ENCODE measurements at places on chromosomes 3 and 15.
A peak's percentile ranks its signal among the peaks of the same experiment; 100 is the strongest.

DNA sequence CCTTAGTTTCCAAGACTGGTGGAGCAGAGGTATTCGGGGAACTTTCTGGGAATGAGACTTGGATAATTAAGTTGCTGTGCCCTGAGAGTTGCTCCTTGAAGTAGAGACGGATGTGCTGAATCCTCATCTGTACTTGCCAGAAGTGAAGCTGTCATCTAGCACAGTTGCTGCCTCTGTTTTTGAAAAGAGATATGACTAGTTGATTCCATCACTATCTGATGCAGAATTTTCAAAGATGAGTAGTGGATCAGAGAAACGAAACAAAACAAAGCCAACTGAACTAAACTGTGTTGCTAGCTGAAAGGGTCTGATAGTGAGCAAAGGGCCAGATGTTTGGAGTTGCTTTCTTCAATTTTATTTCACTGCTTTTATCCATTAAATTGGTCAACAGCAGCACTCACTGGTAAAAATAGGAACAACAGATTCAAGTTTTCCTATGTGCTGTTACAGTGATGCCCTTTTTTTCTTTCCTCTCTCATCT is 52.7 kb downstream of the MITF start:
- peak; percentile 27 for DNase-seq

DNA sequence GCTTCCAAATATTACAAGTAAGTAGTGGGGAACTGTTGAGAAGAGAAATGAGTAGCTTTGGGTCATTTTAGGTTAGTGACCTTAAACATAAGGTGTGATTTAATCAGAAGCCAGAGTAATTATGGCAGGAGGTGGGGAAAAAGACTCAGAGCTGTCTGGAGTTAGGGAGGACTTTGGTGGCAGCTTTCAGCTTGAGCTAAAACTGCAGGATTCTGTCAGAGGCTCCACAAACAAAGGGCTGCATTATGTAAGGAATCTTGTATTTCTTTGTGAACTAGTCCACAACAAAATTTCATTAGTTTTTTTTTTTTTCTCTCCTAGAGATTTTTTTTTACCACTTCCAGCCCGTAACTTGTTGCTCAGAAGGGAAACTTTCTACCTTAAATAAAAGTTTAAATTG is 345.3 kb downstream of the TIGIT start:
- DNase-seq = no peak

DNA sequence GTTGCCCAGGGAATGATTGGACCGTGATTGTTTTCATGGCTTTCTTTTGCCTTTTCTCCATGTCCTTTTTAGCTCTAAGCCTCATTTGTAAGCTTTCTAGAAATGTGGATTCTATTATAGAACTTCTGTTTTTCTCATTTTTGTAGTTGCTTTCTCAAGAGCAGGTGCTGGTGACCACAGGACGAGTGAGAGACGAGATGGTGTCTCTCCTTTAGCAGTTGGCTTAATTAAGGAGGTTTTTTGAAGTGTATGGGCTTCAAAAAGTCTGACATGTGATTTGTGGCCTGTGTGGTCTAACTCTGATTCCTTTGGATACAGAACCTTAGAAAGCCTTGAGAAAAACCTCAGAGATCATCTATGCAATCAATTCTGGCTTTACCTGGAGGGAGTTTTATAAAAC is 292.8 kb downstream of the LPP start:
- DNase-seq = no peak

- DNase-seq = no peak
These were observed 336.0 kb upstream of the ONECUT1 start for GRCh38 chr15:53126144-53126543.

GRCh38 chr3:114329823-114330222 is 36.0 kb downstream of the TIGIT start:
- DNase-seq = no peak

DNA sequence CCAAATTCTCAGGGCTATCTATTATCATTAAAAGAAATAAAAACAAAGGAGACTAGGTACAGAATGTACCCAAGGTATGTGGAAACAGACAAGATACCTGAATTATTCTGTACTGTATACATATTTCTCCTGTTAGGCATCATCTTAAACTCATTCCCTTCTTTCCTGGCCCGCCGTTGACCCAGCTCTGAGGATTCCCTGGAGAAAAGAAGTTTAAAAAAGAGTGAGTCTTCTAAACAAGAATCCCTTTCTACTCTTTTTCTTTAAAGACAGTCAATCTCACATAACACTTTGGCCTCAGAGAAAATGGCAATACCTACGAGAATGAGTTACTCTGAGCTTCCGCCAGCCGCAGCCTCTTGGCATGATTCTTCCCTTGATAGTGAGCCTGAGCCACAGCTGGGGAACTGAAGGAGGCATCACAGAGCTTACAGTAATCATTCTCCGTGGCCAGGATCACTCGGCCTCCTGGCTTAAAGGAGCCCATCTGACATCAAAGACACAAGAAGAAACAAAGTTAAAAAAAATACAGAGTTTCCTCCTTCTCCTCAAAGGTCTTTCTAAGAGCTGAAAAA is 44.2 kb downstream of the ZMAT3 start:
- DNase-seq = peak; percentile 81

GRCh38 chr15:76752549-76752948 is 152.6 kb downstream of the SCAPER start:
- no peak for DNase-seq

- peak; percentile 29 for DNase-seq
These were observed 17.4 kb upstream of the KCNMB2 start for GRCh38 chr3:178518660-178519396.

GRCh38 chr3:53822331-53822741 is 23.9 kb downstream of the CHDH start:
- DNase-seq = no peak

DNA sequence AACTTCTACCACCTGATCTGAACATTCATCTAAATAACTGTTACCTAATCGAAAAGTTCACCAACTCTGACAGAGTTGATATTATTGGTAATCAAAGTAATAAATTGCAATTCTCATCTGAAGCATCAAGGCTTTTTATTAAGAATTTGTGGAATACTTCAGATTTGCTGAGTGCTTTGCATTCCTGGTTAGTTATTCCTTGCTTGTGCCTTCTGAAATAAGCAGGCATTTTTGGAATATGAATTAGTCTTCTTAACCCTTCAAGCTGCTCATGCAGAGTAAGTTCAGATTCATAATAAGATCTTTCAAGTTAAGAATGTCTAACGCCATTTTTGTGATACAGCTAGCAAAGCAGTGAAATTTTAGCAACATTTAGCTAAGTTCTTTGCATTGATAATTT is 188.5 kb downstream of the ALCAM start:
- DNase-seq = peak; percentile 55

DNA sequence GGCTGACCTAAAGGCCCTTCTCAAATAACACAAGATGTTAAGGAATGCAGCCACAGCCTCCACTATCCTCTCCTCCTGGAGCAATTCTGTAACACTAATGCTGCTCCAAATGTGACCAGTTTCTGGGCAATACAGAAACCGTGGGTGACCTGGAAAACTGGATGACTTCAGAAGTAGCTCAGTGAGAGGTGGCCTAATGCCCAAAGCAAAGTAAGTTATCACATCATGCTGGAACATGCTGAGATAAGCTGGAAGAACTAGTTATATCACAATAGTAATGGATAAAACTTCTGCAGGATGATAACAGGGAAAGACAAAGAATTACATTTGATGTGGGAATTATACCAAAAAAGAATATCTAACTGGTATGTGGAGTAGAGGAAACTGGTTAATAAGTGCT is 72.0 kb downstream of the DHX30 start:
- no peak for DNase-seq

All from astrocyte (in vitro differentiated cells and primary cell).